Sigmoid colon (tissue), 7 donors: ENCODE measurements at places on chromosomes 12 and 14. TPM values are rescaled to one million over a fixed set of nuclear protein-coding genes. Genes with fewer than 3 reads are reported as not detected.

DNA sequence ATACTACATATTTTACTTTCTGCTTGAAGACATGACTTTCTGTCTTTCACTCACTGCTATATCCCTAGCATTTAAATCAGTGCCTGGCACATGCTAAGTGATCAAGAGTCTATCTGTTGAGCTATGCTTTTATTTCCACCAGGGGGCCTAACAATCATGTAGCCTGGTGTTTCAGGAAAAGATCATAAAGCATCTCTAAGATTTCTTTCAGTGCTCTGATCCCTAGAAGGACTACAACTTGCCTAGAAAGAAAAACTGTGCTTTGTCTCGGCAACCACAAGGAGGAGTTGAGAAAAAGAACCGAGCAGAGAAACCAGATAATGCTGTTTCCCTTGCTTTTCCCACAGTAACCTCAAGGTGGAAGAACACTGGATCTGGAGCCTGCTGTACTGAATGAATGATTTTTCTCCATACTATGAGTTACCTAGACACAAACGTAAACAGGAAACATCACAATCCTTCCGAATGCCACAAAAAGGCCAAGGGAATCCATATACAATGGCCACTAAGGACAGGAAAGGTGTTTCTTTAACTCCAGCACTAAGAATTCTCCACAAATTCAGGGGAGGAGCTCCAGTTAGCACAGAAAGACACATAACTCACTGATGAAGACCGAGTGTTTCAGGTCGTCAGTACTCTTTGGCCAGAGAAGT lies 1.2 kb downstream of the CRY1 start:
- DNase-seq: no peak

DNA sequence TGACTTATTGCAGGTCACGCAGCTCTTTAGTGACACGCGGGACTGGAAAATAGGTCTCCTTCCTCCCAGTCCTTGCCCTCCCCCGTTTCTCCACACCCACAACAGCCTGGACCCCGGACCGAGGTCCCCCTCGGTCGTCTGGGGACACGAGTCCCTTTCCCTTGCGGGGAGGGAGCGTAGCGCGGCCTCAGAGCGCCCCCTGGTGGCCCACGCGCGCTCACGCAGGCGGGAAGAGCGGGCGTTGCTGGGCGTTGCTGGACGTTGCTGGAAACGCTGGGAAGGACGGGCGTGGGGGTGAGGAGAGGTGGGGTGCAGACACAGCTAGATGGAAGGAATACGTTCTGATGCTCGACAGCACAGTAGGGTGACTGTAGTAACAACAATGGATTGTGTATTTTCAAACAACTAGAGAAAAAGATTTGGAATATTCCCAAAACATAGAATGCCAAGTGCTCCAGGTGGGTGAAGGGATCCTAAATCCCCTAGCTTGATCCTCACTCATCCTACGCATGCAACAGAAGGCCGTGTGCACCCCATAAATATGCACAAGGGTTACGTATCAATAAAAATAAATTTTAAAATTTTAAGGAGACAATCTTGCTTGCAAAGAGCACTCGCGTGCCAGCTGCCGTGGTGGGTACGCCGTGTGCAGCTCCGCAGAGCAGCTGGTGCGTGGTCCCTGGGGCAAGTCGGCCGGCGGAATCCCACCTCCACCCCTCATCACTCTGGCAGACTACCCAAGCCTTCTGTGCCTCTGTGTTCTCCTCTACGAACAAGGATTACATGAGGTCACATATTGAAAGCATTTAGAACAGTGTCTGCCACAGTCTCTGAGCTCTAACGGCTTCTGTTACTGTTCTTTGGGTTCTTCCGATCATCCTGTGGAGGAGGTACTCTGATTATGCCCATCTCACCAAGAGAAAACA lies 87.4 kb downstream of the B4GALNT3 start:
- no peak for DNase-seq

DNA sequence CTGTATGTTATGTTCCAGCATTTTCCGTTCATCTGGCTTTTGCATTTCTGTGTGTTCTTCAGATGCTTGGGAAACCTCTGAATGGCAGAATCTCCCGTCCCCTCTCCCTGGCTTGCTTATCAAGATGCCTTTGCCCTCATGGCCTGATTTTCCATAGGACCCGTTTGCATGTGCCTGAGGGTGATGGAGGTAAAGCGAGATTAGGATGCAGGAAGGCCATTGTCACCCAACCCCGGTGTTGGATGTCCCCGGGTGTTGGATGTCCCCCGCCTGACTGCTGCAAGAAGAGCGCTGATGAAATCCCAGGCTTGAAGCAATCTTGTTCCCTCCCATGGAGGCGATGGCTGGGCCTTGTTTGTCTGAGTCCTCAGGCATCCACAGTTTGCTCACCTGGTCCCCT lies 9.6 kb downstream of the BRI3BP start:
- DNase-seq: no peak

DNA sequence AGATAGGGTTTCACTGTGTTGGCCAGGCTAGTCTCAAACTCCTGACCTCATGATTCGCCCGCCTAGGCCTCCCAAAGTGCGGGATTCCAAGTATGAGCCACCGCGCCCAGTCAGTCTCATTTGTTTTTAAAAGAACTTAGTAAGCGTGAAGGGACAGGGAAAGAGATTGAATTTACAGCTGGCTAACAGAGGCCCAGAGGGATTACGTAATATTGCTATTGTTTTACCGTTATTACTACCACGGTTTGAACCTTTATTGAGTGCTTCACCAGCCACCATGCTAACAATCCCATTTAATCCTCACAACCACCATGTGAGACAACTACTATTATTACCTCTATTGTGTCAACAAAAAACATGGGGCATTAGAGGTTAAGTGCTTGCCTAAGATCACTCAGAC lies 26.7 kb upstream of the BLTP3B start:
- no peak for DNase-seq

GRCh38 chr12:115956659-115957058 lies 320.8 kb downstream of the MED13L start:
- DNase-seq: no peak

DNA sequence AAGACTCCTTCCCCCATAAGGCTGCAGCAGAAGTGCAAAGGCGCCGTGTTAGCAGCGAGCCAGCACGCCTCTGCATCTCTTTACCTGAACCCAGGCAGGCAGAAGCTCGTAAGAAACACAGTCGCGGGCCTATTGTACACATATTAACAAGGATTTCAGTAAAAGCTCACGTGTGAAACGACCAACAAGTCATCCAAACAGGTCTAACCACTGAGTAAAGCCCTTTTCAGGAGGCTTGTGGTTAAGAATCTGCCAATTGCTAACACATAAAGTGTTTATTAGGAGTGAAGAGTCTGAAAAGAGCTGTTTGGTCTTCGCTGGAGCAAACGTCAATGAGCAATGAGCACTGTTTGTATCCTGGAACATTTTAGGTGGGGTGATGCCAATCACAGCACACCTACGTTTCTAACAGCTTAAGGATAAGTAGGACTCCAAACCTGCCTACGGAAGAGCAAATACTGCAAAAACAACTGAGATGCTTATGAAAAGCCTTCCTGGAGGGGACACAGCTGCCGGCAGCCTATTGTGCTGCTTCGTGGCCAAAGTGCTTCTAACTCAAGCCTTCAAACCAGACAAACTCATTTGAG lies 43.1 kb downstream of the PRKAB1 start:
- no peak for DNase-seq

KERA gene
- total RNA-seq: not detected

KRT77 gene
- not detected for total RNA-seq

KRT3 gene
- total RNA-seq: not detected

GRCh38 chr12:12482150-12482761 lies 80.4 kb downstream of the DUSP16 start:
- DNase-seq: no peak

- peak; percentile 75 for DNase-seq
Observed at GRCh38 chr12:89384050-89384758, 31.9 kb upstream of the DUSP6 start.

TGM1 gene
- total RNA-seq: not detected

MTRFR gene
- 9.3 TPM for total RNA-seq

DNA sequence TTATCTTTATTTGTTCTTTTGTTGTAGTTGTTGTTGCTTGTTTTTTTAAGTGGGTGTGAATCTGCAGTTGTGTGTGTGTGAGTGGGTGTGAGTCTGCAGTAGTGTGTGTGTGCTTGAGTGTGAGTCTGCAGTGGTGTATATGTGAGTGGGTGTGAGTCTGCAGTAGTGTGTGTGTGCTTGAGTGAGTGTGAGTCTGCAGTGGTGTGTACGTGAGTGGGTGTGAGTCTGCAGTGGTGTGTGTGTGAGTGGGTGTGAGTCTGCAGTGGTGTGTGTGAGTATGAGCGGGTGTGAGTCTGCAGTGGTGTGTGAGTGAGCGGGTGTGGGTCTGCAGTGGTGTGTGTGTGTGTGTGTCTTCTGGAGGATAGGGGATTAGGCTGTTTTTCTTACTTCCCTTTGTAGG lies 1186.8 kb upstream of the SEL1L start:
- DNase-seq: no peak

- no peak for DNase-seq
Observed at GRCh38 chr12:109192358-109192757, 76.0 kb downstream of the ACACB start.

DNA sequence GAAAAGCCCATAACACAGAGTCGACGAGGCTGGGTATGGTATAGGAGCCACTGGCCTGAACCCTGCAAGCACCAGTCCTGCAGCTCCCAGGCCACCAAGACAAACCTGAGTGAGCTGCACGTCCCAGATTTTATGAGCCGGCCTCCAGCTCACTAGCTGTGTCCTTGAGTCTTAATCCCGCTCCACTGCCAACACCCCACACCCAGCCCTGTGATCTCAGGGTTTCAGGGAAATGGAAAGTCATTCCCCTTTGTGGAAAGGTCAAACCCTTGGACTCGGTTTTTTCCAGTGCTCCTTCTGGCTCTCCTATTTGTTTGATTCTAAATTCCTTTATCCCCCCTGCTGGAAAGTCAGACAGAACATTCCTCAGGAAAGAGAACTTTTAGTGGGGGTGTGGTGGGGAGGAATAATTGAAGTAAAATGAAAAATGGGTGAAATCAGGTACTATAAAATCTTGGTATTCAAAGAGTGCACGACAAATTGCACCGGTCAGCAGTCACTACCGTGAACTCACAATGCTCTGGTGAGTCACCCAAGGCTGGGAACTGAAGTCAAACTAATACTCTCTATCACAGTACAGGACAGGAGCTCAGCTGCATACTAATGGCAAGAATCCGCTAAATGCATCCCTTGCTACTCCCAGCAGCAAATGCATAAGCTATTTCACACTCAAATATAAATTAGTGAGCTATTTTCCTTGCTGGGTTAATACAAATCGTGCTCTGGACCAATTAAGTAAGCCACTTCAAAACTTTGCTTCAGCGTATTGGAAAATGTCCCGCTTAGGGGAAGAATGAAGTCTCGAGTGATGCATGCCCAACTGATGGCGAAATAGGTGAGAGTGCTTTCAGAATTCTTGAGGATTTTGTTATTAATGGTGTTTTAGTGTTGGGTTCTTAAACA lies 9.0 kb downstream of the PITPNM2 start:
- peak; percentile 85 for DNase-seq

RD3L gene
- not detected for total RNA-seq

NEUROD4 gene
- not detected for total RNA-seq

SMIM41 gene
- 1.2 TPM for total RNA-seq

TAS2R7 gene
- total RNA-seq: not detected

TBC1D30 gene
- 0.36 TPM for total RNA-seq

DNA sequence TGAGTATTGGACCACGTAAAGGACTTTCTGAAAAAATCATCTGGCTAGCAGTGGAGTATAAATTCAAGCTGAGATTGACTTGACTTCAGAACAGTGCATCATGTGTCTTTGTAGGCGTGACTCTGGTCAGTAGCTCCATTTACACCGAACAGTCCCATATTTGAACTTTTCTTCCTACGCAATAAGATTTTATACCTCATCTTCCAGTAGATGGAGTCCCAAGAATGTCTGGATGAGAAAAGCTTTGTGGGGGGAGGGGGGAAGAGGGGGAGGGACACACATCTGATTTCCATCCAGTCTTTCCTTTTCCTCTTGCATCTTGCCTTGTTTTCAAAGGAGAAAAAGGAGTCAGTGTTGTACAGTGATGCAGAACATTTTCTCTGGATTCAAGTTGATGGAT lies 241.0 kb downstream of the EMP1 start:
- no peak for DNase-seq

C1QL4 gene
- not detected for total RNA-seq

- DNase-seq: no peak
Observed at GRCh38 chr14:27025648-27026047, 427.8 kb upstream of the NOVA1 start.

DNA sequence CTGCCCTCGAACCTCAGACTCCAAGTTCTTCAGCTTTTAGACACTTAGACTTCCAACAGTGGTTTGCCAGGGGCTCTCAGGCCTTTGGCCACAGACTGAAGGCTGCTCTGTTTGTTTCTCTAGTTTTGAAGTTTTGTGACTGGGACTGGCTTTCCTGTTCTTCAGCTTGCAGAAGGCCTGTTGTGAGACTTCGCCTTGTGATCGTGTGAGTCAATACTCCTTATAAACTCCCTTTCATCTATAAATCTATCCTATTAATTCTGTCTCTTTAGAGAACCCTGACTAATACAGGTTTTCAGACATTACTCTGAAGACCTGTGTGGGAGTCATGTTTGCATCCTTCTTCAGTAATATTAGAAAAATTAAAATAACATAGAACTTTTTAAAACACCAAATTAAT lies 289.1 kb downstream of the RMST start:
- no peak for DNase-seq

SLCO1B3 gene
- not detected for total RNA-seq

GRCh38 chr14:67934087-67934486 lies 114.5 kb downstream of the RAD51B start:
- DNase-seq: no peak

GRCh38 chr12:131950182-131950913 lies 606 bp downstream of the EP400 start:
- DNase-seq: peak; percentile 70

- DNase-seq: no peak
Observed at GRCh38 chr14:98692832-98693231, 579.2 kb downstream of the BCL11B start.

- no peak for DNase-seq
Observed at GRCh38 chr14:85536833-85537190, 6.9 kb downstream of the FLRT2 start.

DPPA3 gene
- not detected for total RNA-seq

NOPCHAP1 gene
- 6.6 TPM for total RNA-seq

DNA sequence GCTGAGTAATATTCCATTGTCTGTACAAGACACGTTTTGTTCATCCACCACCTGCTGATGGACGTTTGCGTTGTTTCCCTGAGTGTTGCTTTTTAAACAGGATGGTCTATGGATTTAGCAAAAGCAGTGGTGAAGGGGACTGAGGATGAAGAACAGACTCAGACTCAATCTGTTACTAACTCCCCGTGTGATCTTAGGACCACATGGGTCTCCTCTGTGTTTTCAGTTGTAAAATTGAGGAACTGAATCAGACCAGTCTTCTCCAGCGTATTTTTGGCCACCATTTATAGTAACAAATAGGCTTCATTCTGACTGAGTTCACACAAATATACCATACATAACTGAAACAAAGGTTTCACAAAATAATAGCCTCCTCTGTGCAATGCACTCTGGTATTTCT lies 85.6 kb downstream of the FOXN3 start:
- no peak for DNase-seq

- DNase-seq: no peak
Observed at GRCh38 chr14:104852280-104852663, 12.8 kb upstream of the CEP170B start.
